Inflammatory macrophage treated with lipopolysaccharide for 4 hours (primary cell): ENCODE measurements at places on chromosomes 13 and 19.

DNA sequence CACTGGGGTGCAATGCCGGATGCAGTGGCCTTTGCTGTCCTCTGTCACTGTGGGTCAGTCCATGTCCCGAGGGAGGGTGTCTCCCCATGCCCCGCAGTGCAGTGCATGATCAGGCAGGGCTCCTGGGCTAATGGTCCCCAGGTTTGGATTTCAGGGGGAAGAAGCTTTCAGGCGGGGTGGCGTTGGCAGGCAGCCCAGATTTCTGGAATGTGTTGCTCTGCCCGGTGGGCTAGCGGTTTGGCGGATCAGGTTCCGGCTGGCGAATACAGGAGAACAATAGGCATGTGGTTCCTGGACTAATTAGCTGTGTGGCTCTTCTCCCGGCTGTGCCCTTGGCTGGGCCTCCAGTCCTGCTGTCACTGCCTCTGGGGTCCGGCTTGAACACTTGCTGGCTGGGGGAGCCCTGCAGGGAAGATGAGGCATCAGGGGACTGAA is 141.3 kb downstream of the FGF9 start:
- DNase-seq: no peak

DNA sequence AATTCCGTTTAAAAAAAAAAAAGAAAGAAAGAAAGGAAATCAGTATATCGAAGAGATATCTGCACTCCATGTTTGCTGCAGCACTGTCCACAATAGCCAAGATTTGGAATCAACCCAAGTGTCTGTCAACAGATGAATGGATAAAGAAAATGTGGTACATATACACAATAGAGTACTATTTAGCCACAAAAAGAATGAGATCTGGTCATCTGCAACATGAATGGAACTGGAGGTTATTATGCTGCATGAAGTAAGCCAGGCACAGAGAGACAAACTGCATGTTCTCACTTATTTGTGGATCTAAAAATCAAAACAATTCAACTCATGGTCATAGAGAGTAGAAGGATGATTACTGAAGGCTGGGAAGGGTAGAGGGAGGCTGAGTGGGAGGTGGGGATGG is 16.3 kb downstream of the ZNF565 start:
- no peak for DNase-seq

GRCh38 chr19:40614622-40615411 is 13.6 kb downstream of the LTBP4 start:
- peak; percentile 64 for DNase-seq

DNA sequence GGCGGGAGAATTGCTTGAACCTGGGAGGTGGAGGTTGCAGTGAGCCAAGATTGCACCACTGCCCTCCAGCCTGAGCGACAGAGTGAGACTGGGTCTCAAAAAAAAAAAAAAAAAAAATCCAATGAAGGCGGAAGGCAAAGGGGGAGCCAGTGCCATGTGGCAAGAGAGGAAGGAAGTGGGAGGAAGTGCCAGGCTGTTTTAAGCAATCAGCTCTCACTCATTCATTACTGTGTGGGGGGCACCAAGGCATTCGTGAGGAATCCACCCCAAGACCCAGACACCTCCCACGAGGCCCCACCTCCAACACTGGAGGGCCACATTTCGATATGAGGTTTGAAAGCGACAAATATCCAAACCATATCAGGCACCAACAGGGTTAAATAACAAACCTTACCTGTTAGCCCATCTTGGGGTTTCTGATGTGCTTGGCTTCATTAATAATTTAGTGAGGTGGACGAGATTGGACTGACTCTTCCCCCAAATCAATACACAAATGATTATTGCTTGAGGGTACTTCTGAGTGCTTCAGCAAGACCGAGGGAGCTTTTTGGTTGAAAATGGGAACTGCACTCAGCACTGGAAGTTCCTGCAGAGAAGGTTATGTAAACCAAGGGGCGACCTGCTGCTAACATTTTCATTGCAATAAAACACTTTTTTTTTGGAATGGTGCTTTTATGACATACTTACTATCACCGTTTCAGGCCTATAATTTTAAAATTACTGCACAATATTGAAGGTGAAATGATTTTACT is 7.5 kb upstream of the LRP3 start:
- DNase-seq: peak; percentile 55

- DNase-seq: no peak
These were observed 432.4 kb downstream of the SLITRK1 start for GRCh38 chr13:83449668-83450395.

DNA sequence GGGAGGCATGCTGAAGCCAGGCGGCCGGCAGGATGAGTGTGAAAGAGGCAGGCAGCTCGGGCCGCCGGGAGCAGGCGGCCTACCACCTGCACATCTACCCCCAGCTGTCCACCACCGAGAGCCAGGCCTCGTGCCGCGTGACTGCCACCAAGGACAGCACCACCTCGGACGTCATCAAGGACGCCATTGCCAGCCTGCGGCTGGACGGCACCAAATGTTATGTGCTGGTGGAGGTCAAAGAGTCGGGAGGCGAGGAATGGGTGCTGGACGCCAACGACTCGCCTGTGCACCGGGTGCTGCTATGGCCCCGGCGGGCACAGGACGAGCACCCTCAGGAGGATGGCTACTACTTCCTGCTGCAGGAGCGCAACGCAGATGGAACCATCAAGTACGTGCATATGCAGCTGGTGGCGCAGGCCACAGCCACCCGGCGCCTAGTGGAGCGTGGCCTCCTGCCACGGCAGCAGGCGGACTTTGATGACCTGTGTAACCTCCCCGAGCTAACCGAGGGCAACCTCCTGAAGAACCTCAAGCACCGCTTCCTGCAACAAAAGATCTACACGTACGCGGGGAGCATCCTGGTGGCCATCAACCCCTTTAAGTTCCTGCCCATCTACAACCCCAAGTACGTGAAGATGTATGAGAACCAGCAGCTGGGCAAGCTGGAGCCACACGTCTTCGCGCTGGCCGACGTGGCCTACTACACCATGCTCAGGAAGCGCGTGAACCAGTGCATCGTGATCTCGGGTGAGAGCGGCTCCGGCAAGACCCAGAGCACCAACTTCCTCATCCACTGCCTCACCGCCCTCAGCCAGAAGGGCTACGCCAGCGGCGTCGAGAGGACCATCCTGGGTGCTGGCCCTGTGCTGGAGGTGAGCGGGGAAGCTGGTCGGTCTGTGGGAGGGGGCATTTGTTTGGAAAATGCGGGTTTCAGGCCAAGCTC is 26.4 kb downstream of the MYO9B start:
- no peak for DNase-seq

GRCh38 chr13:28530729-28531076 is 35.8 kb upstream of the FLT1 start:
- DNase-seq: peak; percentile 15

- peak; percentile 78 for DNase-seq
These were observed 26.3 kb downstream of the CKM start for GRCh38 chr19:45296355-45296754.

GRCh38 chr19:29681422-29682235 is 16.4 kb downstream of the PLEKHF1 start:
- DNase-seq: no peak

GRCh38 chr19:44024900-44025216 is 321 bp upstream of the ZNF222 start:
- no peak for DNase-seq

GRCh38 chr19:17751912-17752273 is 616 bp downstream of the FCHO1 start:
- DNase-seq: peak; percentile 48

DNA sequence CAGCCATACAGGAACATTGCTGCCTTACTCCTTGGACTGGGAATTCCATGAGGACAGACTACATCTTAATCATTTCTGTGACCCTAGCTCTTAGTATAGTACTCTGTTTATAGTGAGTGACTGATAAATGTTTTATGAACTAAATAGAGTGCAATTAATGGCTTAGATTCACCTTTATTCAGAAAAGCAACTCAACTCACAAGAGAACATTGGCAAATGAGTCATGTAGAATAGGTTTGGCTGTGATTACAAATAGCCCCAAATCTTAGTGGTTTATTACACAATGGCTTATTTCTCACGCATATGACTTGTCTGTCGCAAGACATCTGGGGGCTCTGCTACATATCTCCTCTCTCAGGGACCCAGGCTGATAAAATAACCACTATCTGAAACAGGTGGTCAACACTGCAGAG is 121.6 kb upstream of the KL start:
- peak; percentile 21 for DNase-seq

DNA sequence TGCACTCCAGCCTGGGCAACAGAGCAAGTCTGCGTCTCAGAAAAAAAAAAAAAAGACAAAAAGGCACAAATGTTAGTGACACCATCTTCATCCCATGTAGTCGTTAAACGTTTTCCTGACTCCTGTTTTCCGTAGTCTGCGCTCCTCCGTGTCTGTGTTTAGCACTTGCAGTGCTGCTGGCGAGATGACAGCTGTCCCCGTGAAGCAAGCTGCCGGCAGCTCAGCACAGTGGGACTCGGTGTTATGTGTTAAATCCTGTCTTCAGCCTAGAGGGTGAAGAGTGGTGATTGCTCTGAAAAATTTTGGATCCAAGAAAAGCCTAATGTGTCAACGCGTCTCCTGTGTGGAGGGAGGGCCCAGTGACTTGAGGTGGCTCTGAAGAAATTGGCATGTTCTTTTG is 18.4 kb downstream of the UBXN6 start:
- DNase-seq: no peak

DNA sequence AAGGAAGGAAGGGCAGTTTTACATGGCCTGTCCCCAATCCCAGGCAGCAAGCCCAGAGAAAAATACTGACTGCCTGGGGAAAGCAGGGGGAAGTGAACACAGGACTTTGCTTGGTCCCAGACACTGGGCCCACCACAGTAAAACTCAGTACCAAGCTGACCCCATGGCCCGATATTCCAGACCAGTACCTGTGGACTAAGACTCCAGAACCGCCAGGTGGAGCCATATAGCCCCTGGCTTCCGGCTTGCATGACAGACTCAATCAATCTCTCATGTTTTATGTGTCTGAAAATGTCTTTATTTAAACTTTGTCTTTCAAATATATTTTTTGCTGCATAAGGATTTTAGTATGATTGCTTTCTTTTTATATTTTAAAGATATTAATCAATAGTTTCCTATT is 767.9 kb upstream of the SLITRK6 start:
- no peak for DNase-seq

GRCh38 chr13:113938716-113939115 is 35.2 kb downstream of the C13orf46 start:
- DNase-seq: no peak

DNA sequence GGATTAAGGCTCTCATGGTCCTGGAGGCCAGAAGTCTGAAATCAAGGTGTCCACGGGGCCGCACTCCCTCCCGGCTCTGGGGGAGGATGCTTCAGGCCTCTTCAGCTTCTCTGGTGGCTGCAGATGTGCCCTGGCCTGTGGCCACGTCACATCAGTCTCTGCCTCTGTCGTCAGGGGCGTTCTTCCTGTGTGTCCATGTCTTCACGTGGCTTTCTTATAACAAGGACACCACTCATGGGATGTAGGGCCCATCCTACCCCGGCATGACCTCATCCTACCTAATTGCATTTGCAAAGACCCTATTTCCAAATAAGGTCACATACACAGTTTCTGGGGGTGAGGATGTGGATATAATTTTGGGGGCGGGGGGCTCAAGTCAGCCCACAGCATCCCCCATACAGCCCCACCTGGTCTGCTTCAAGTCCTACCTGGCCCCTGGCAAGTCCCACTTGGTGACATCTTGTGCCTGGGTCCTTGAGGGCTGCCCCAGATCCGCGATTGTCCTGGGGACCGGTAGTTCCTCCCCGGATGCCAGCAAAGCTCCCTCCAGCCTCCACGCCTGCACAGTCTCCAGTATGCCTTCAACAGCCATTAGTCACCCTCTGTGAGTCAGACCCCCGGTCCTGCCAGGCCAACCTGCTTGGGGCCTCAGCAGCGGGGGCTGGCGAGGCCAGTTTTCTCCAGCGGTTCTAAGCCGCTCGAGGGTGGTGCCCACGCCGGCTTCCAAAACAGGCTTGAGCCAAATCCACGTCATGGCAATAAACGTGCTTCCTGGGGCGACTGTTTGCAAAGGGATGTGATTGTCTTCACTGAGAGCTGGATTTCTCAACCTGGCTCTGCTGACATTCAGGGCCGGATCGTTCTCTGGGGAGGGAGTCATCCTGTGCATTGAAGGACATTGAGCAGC is 32.2 kb downstream of the MYO9B start:
- peak; percentile 98 for DNase-seq

GRCh38 chr13:33182729-33183128 is 102.8 kb downstream of the STARD13 start:
- DNase-seq: no peak

DNA sequence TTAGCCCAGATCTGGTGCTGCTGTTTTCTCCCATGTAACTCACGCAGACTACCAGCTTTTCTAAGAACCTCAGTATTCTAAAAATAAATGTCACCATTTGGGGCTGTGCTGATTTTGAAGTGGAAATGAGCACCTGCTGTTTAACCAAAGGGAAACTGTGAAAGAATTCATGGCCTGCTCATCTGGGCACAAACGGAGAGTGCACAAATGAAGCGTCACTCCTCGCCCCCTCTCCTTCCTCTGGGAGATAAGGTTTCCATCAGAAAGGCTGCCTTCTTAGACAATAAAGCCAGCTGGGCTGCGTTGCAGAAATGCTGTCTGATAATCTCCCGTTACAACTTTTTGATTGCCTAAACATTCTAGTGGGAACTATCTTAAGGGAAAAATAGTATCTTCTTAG is 73.7 kb upstream of the SLC15A1 start:
- no peak for DNase-seq

DNA sequence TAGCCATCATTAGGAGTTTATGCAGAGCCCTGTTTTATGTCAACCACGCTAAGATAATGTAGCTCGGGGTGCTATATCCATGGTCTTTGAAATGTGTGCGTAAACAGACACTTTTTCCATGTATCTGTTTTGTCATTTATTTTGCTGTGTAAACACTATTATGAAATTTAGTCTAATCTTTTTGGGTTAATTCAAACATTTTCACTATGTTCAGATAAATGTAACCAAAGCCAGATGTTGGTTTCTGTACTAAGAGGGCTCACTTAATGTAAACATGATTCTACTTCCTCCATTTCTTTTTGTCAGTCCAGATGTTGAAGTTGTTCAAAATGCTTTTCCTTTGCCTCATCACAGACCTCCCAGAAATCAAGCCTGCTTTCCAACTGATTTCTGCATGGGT is 499.5 kb upstream of the GPC6 start:
- no peak for DNase-seq

DNA sequence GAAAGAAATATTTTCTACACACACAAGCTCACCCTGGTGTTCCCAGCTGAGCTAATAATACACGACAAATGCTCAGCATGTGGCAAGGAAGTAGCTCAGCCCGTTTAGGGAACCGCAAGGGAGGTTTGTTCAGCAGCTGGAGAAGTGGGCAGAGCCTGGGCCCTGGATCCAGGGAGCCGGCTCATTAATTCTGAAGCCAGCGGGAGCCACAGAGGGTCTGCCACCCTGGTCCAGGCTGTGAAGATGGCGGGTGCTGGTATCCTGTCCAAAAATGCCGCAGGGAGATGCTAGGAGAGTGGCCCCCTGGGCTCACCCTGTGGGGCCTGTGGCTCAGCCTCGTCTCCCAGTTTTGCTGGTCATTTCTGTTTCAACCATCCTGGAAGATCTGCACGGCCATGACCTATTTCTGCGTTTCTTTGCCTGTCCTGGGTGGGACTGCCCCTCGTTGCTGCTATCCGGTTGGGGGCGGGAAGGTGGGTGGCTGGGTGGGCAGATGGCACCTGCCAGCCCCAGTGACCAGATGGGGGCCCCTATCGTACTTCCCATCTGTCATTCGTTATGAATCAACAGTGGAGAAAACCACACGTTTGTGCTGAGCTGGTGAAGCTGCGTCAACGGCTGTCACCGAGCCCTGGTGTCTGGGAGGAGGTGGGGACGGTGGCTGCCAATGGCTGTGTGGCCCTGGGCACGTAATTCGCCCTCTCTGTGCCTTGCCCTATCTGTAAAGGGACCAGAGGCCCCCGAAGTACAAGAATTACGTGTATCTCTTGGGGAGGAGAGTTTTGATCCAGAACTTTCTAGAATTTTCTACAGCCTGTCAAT is 2.7 kb upstream of the GNA15 start:
- DNase-seq: peak; percentile 91

- peak; percentile 4 for DNase-seq
These were observed 41.9 kb downstream of the ADPRHL1 start for GRCh38 chr13:113411216-113412023.
